ENCODE measurements at places on chromosomes 3 and 15.

- no peak for DNase-seq
Measured at GRCh38 chr3:7144697-7145308, 283.9 kb downstream of the GRM7 start.

GRCh38 chr3:38471260-38471857 is 17.7 kb downstream of the ACVR2B start:
- DNase-seq, result no peak

DNA sequence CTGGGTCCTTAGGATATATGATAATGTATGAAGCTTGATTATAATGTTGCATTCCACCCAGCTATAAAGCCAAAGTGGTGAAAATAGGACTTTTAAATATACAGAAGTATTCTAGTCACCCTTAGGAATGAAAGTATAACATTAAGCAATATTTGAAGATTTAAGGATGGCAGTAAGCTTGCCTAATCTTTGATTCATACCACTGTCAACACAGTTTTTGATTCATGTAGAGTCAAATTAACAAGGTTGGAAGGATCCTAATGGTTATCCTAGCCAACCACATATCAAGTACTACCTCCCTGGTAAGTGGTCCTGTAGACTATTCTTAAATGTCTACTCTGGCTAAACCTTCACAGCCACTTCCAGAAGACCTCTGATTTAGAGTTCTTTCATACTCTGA is 18.6 kb downstream of the ARIH1 start:
- no peak for DNase-seq

DNA sequence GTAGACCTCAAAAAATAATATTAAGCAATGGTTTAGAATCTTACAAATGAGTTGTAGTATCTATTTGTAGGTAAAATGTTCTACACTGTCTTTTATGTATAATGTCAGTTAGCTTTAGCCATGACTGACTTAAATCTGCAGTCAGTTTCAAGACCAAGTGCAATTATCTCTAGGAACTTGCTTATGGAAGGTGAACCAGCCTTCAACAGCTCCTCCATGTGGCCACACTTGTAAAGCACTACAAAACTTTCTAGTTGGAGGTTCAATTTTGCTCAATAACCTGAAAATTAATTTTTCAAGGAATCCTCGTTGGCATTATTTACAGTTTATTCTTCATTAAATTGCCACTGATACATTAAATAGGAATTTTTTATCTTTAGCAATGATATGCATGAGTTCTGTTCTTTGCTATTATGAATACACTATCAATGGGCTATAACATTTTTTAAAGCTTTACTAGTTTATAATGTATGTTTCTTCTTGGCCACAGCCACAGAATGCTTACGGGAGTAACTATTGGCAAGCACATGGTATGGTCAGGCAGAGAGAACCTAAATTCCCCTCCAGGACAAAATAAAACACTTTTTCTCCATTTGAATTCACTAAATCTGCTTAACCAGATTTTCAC is 315.3 kb upstream of the UBE2E2 start:
- DNase-seq, result no peak

GRCh38 chr3:57582474-57583168 is 14.5 kb downstream of the ARF4 start:
- no peak for DNase-seq

DNA sequence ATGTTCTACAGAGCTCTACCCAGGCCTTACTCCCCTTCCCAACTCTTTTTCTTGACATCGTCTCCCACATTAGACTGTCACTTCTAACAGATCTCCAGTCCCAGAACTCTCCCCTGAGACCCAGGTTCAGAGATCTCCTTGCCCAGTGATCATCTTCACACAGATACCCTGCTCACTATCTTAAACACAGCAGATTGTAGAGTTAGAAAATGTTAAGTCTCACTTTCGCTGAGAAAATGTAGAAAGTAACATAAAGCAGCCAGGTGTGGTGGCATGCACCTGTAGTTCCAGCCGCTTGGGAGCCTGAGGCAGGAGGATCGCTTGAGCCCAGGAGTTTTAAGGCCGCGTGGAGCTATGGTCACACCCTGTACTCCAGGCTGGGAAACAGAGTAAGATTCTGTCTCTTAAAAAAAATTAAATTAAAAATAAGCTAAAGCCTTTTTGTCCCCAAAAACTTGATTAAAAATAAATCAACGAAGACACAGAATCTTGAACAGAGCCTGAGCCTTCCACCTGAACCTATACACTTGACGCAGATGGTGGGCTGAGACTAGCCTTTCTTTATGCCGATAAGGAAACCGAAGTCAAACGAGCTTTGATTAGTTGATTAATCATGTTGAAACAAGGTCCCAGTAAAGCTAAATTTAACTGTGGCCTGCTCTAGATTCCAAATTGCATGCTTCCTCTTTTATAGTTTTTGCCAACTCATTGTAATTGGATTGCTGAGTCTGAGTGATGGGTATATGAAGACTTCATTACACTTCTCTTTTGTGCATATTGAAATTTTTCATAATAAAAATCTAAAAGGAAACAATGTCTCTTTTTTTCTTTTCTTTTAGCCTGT is 31.3 kb upstream of the BLM start:
- DNase-seq, result no peak

GRCh38 chr3:80978216-80978969 is 783.1 kb downstream of the GBE1 start:
- DNase-seq, result no peak

DNA sequence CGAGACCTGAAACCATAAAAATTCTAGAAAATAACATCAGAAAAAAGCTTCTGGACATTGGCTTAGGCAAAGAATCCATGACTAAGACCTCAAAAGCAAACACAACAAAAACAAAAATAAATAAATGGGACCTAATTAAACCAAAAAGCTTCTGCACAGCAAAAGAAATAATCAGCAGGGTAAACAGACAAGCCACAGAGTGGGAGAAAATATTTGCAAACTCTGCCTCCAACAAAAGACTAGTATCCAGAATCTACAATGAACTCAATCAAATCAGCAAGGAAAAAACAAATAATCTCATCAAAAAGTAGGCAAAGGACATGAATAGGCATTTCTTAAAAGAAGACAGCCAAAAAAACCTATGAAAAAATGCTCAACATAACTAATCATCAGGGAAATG is 59.6 kb downstream of the DNAH12 start:
- DNase-seq, result no peak

Data from D721Med (cell line).